ENCODE measurements at places on chromosomes 6 and 20.

DNA sequence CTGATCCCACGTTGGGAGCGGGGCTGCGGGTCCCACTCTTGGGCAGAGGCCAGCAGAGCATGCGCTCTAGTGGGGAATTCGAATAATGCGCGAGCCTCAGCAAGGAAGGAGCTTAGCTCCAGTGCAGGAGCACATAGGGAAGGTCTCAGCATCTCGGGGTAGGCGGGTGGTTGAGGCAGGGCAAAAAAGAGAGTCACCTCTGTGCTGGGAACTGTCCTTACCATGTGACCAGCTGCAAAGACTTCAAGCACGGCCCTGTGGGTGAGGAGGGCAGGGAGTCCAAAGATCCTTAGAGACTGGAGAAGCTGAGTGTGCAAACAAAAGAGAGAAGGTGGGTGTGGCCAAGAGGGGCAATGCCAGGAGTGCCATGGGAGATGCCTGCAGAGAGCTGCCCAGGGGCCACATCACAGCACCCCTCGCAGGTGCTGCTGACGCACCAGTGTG, 79.2 kb upstream of the CD93 start:
- DNase-seq, result no peak

- no peak for DNase-seq
These were observed 42.3 kb downstream of the CCDC170 start for GRCh38 chr6:151536188-151536479.

- no peak for DNase-seq
These were observed 28.8 kb downstream of the FAM229B start for GRCh38 chr6:112116221-112116620.

DNA sequence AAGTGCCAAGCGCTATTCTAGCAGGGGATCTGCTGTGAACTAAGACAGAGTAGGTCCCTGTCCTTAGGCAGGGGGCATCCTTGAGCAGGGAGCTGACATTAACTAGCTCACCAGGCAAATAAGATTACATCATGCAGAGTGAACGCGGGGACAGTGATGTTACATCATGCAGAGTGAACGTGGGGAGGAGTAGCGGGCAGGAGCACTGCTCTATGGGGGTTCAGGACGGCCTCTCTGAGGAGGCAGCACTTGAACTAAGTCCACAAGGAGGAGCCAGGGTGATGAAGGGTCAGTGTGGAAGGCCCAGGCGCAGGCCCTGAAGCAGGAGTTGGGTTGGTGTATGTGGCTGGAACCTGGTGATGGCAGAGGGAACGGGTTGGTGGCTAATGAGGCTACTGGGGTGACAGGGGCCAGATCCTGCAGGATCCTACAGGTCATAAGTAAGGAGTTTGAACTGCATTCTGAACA, 38.7 kb downstream of the KAT14 start:
- no peak for DNase-seq

GRCh38 chr6:106444777-106445507, 84.4 kb downstream of the CRYBG1 start:
- no peak for DNase-seq

- DNase-seq, result no peak
These were observed 541.7 kb upstream of the BTBD3 start for GRCh38 chr20:11375966-11376365.

DNA sequence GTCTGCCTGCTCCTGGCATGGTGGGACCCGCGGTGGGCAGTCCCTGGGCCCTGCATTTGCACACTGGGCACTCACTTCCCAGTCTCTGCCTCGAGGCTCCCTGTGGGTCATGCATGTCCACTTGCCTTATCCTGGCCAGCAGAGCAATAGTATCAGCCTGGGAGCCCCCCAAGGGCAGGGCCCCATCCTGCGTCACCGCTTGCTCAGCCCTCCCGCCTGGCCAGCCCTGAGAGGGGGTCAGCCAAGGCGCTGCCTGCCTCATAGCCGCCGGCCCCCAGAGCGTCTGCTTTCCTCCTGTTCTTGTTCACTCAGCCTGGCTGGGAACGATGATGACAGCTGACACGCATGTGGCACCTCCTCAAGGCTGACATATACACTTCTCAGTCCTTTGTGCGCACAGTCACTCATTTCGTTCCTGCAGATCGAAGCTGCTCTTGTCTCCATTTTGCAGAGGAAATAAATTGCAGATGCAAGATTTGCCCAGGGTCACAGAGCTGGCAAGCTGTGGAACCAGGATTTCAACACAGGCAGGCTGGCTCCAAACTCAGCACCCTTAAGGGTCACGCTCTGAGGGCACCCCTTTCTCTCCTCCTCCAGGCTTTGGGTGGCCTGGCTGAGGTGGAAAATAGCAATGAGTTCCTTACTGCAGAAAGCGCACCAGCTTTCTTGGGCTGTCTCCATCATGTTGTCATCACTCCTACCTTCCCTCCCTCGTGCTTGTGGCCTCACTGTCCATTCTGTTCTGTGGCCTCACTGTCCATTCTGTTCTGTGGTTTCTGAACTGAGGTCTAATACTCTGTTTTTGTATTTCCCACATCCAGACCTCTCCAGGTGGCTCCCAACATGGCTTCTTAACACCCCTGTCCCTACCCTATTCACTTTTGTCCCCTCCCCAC, 17.2 kb downstream of the KCNK17 start:
- no peak for DNase-seq

GRCh38 chr6:148799647-148800046, 52.8 kb downstream of the UST start:
- DNase-seq, result no peak

DNA sequence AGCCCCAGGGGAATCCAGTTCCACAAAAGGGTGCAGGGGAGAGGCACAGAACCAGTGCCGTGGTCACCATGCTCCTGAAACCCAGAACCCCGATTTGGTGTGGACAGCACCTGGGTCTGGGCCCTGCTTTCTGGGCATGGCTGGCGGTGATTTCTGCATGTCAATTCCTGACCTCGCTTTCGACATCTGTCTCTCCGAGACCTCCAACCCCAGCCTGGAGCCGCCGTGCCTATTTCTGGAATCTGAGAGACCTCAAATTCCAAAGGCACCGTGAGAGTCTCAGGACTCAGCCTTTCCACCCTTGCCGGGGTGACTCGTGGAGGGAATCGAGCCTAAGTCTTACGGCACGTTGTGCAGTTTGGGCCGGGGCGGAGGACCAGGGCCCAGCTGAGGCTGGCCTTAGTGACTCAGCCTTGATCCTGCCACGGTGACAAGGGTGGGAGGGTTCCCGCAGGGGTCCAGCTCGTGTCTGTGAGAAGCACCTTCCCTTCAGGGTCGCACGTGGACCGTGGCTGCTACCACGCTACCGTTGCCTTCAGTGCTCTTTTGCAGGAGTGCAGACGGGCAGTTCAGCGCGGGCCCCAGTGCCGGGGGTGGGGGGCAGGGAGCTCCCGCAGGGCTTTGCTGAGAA, 133.7 kb downstream of the PXDC1 start:
- no peak for DNase-seq

GRCh38 chr6:766625-767024, 73.7 kb upstream of the EXOC2 start:
- no peak for DNase-seq

DNA sequence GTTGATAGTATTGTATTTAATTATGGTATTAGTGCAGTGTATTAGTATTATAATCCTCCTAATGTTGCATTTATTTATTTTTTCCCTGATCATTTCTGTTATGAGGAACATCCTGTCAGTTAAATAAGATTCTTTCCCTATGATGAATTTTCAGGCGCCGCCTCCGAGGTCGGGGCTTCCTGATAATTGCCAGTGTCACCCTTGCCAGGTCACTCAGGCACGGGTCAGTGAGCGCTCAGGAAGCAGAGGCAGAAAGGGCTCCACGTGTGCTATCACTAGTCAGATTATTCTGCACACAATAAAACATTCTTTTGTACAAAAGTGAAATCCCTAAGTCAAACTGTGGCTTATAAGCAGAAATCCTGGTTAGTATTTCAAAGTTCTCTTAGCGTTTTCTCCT, 64.8 kb downstream of the TSHZ2 start:
- DNase-seq, result no peak

DNA sequence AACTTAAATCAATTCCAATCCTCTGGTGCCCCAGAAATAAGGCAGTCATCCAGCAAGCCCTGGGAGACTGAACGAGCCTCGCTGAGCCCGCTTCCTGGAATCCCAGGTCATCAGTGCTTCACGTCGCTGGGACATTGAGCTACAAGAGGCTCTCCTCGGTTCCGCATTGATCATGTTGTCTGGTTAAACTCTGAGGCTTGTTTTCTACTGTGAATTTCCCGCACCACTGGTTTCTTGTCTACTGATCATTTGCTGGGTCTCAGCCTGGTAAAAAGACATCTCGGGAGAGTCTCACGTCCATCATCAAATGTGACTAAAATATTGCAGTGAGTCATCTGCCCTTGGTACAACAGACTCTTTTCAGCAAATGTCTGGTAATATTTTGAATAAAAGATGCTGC, 569.2 kb downstream of the QKI start:
- peak; percentile 30 for DNase-seq

GRCh38 chr6:6331946-6332601, 11.6 kb upstream of the F13A1 start:
- no peak for DNase-seq

- no peak for DNase-seq
These were observed 32.4 kb downstream of the SNX3 start for GRCh38 chr6:108228416-108228815.

- no peak for DNase-seq
These were observed 422.9 kb upstream of the PLCB4 start for GRCh38 chr20:8646033-8646441.

GRCh38 chr6:5190507-5190906, 70.2 kb downstream of the LYRM4 start:
- DNase-seq, result no peak

All from amygdala (tissue), 56 donors.